ENCODE measurements at places on chromosomes 5 and 9.

DNA sequence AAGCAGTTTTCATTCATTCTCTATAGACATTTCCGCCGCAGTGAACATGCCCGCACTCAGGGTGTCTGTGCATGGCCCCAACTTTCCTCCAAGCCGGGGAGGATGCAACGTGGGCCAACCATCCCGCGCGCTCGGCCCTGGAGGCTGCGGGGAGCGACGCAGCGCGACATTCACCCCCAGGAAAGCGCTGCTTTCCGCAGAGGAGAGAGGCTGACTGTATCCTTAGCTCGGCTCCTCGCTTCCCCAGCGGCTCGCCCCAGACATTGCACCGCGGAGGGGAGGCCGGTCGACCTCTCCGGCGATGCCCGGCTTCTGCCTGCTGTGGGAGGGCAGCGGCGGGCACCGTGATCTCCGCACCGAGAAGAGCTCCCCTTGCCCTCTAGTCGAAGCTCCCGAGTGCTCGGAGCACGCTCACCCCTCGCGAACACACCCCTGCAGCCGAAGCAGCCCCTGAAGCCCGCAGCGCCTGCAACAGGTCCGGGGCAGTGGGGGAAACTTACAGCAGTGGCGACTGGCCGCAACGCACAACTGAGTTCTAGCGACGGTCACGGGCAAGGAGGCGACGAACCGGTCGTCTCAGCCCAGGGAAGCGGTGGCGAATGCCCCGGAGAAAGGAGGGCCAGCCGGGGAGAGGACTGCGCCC, 600 bp downstream of the ENC1 start:
- DNase-seq: no peak

DNA sequence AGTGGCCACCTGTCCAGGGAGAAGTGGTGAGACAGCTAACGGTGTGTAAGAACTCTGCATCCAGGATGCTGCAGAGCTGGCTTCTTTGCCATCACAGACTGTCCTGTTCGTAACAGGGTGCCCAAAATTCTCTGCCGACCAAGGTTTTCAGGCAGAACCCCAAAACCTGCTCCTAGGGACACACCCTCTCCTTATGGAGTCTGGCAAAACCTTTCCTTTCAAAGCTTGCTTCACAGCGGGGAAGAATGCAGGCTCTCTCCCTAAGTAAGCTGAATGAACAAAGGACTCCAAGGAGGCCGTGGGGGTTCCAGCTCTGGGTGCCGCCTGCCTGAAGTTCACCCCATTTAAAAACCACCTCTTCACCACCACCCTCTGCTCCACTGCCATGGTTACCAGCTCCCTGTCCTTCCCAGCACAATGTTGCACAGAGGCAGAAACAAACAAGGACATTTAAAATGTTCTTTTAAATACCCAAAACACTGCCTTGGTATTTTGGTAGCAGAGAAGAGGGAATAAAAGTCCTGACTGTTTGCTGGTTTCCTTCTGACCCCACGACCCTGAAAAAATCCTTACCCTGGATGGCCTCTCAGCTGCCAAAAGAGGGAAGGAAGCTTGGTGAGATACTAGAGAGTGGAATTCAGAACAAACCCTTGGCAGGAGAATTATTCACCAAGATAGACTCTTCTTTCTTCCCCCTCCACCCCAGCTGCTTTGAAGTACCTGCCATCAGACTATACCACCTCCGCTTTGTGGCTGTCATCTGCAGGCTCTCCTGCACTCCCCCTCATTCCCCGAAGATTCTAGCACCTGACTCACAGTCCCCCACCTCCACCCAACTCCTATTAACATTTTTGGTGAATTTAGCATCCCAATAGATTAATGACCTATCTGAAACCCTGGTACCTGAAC, 7.1 kb upstream of the KLF9 start:
- DNase-seq: peak; percentile 28

DNA sequence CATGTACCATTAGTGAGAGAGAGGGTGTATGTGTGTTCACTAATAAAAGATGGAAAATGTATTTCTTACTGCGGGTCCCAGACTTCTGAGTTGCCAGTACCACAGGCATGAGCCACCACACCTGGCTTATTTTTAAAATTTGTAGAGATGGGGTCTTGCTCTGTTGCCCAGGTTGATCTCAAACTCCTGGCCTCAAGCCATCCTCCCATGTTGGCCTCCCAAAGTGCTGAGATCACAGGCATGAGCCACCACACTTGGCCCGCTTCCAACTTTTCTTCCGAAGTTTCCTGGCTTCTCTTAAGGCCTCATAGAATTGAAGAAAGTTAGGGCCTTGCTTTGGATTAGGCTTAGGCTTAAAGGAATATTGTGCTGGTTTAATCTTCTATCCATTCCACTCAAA, 40.4 kb upstream of the F2RL2 start:
- no peak for DNase-seq

DNA sequence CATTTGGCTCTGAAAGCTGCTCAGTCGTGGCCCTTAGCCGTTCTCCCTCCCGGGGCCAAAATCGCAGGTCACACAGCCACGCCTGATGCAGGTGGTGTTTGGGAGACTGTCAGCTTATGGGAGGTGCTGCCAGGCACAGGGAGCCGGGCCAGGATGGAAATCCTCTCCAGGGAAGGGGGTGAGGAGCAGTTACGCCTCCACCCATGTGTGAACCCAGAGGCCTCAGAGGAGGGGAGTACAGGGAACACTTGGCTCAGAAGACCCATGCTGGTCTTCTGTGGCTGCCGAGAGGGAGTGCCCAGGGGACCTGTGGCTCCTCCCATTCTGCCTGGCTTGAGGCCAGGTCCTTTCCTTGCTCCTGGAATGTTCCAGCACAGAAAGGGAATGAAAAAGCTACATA, 3.6 kb upstream of the OLFM1 start:
- DNase-seq: no peak

GRCh38 chr9:15262581-15262980, 44.4 kb downstream of the TTC39B start:
- no peak for DNase-seq

DNA sequence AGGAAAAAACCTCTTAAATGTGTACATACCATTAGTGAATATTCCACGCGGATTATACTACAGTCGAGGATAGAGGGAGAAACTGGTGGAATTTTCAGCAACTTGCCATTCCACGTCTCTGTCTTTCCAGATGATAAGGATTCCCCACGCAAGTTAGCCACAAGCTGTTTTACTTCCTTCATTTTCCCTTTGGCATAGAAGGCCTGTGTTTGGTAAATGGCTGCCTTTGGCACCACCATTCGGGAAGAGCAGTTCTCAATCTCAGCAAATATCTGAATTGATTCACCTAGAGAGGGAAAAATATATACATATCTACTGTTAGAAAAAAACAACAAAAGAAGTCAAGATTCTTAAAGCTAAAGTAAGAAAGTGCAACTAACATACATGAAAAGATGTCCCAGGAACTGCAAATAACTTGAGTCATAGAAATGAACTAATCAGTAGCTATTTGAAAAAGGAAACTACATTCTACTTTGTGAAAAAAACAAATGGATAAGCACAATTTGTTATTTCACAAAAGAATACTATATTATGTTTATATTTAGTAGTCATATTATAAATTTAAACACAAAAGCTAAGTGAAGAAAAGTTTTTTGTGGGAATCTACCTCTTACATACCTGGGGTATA, 8.1 kb downstream of the ARRDC3 start:
- DNase-seq: no peak

GRCh38 chr9:83459830-83460229, 78.4 kb downstream of the FRMD3 start:
- no peak for DNase-seq

DNA sequence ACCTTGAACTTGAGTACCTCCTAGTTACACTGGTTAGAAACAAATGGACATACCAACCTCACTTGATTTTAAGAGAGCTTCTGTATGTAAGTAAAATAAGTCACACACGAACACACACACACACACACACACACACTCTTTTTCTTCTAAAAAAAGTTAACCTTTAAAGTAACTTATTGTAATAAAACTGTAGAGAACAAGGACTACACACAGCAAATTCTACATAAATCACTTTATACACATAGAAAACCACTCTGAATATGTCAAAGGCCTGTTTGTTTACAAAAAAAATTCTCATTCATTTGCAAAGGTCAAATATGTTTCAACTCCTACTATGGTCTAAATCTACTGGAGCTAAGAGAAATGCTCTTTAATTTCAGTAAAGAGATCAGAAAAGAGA, 29.1 kb downstream of the GIN1 start:
- no peak for DNase-seq

GRCh38 chr9:83287021-83287420, 224.1 kb upstream of the RASEF start:
- no peak for DNase-seq

- no peak for DNase-seq
Observed at GRCh38 chr5:73821003-73821402, 195.0 kb downstream of the ARHGEF28 start.

DNA sequence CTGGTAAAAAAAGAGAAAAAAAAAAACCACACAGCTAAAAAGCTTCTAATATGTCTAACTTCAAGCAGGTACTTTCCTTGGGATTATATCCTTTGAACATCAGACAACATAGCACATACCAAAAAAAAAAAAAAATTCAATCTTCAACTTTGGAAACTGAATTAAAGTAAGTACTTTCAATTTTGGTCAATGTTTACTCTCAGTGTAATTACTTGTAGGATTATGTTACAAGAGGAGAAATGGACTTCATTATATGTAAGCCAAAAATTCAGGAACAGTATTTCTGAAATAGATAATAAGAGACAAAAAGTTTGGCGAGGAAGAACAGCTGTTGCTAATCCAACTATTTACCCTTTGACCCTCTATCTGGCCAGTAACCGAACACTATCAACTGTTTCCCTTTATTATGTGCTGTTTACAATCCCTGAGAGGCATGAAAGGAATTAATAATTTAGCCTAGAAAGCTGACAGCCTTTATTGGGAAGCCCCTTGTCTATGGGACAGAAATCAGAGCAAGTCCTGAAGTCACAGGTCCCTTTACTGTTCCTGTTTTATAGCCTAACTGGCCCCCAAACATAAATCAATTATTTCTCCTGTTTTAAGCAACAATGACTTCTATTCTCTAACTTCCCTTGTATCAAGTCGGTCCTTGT, 46.6 kb downstream of the NR6A1 start:
- DNase-seq: no peak

DNA sequence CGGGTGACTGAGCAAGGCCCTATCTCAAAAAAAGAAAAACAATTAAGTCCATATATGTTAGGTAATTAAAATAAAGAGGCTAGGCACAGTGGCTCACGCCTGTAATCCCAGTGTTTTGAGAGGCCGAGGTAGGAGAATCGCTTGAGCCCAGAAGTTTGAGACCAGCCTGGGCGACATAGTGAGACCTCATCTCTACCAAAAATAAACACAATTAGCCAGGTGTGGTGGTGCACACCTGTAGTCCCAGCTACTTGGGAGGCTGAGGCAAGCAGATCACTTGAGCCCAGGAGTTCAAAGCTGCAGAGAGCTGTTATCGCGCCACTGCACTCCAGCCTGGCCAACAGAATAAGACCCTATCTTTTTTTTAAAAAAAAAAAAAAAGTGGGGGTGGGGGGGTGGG, 12.3 kb downstream of the WHRN start:
- no peak for DNase-seq

GRCh38 chr5:33401482-33402390, 39.0 kb upstream of the TARS1 start:
- DNase-seq: no peak

- no peak for DNase-seq
Observed at GRCh38 chr5:9490494-9491097, 55.3 kb downstream of the SEMA5A start.

- no peak for DNase-seq
Observed at GRCh38 chr5:119011186-119011585, 22.8 kb upstream of the DTWD2 start.

GRCh38 chr5:138370537-138370936, 18.1 kb downstream of the KDM3B start:
- DNase-seq: no peak

- DNase-seq: no peak
Observed at GRCh38 chr5:133664422-133664821, 52.1 kb upstream of the FSTL4 start.

DNA sequence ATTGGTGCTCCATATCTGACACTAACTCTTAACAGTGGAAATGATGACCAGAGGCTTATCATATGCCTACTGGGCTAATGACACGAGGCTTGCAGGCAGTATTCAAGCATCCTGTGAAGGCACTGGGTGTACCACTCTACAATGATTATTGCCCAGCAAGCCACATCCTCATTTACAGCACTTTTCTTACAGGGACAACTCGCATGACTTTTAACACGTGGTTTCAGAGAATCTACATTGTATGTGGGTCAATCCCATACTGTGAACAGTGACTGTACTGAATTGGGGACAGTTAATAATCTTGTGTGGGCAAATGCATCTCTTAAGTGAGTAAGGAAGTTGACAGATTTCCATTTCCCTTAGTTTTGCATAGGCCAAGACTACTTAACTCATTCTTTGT, 260.0 kb downstream of the TRPM3 start:
- no peak for DNase-seq

GRCh38 chr5:177290816-177291596, 12.5 kb downstream of the RAB24 start:
- DNase-seq: no peak

GRCh38 chr5:493758-494157, 30.5 kb downstream of the SLC9A3 start:
- DNase-seq: no peak

DNA sequence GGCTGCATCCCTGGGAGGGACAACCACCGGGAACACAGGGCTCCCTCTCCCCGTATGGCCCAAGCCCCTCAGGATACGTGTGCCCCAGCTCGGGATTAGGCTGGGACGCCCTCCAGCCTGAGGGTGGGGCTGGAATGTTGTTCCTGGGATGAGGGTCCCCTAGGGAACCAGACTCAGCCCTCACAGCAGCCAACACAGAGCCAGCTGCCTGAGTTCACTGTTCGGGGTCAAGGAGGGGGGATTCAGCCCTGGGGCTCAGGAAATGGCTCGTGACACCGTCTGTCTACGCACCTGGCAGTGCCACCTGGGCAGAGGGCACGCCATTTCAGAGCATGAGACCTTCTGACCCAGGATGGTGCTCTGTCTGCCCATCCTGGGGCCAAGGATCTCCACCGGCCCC, 8.9 kb downstream of the RNF44 start:
- no peak for DNase-seq

DNA sequence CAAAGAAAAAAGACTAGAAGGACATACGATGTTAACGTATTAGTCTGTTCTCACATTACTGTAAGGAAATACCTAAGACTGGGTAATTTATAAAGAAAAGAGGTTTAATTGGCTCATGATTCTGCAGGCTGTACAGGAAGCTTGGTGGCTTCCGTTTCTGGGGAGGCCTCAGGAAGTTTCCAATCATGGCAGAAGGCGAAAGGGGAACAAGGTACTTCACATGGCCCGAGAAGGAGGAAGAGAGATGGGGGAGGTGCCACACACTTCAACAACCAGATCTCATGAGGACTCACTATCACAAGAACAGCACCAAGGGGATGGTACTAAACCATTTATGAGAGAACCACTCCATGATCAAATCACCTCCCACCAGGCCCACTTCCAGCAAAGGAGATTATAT, 110.1 kb downstream of the CARTPT start:
- no peak for DNase-seq

GRCh38 chr5:111545031-111545430, 32.7 kb upstream of the STARD4 start:
- no peak for DNase-seq
